ENCODE measurements at places on chromosomes 12 and 14. TPM values are rescaled to one million over a fixed set of nuclear protein-coding genes. Genes with fewer than 3 reads are reported as not detected.

- DNase-seq, result no peak
These were observed 1025.7 kb upstream of the TMEM132C start for GRCh38 chr12:127241072-127241817.

Gene TAMALIN
- total RNA-seq, result 26.6 TPM

Gene IGFBP6
- total RNA-seq, result 27.0 TPM

DNA sequence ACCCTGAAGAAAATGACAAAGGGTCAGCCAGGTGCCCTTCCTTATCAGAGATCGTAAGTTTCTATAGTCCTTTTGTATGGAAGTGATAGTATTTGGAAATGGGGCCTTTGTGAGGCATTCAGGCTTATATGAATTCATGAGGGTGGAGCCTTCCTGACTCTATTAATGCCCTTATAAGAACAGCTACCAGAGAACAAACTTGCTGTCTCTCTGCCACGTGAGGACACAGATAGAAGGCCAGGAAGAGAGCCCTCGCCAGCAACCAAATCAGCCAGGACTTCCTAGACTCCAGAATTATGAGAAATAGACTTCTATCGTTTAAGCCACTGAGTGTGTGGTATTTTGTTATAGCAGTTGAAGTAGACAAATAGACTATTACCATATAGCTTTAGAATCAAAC, 36.7 kb downstream of the TRMT5 start:
- no peak for DNase-seq

- no peak for DNase-seq
These were observed 2.1 kb downstream of the TSSK4 start for GRCh38 chr14:24207625-24208024.

DNA sequence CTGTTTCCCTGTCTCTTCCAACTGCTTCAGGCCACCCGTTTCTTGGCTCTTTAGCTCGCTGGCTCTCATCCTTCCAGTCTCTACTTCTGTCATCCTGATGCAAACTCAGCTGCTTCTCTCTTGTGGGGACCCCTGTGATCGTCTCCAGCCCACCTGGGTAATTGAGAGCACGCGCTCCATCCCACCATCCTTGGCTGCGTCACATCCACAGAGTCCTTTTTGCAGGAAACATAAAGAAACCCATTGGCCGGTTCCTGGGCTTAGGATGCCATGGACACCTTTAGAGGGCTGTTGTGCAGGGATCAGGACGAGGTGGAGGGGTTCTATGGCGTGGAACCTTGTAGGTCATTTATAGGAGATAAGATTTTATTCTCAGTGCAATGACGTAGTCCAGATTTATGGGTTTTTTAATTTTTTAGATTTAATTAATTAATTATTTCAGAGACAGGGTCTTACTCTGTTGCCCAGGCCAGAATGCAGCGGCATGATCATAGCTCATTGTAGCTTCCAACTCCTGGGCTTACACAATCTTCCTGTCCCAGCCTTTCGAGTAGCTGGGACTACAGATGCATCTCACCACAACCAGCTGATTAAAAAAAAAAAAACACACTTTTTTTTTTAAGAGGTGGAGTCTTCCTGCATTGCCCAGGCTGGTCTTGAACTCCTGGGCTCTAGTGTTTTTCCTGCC, 82.6 kb downstream of the CCDC92 start:
- no peak for DNase-seq

Gene OR4E2
- not detected for total RNA-seq

Gene GEMIN2
- total RNA-seq, result 8.2 TPM

Gene FSCB
- total RNA-seq, result not detected

Gene HHIPL1
- total RNA-seq, result 1.6 TPM

- DNase-seq, result no peak
These were observed 19.9 kb downstream of the TMEM233 start for GRCh38 chr12:119613319-119613936.

DNA sequence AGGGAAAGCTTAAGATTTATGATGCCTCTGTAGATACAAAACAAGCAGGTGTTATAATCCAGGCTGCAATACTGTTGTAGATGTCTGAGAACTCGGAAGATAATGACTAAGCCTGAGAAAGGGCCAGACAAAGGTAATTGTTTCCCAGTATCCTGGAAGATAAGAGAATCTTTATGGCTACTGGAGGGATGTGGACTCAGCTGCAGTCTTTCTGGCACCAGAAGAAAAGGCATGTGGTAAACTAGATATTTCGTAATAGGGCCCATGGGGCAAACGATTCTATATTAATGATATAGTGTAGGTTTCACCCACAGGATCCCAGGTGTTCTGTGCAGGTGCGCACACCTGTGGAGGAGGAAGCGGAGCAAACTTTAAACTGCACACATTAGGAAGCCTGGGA, 9.2 kb upstream of the APOLD1 start:
- DNase-seq, result no peak
